ENCODE measurements at places on chromosomes 5 and 9.
A peak's percentile ranks its signal among the peaks of the same experiment; 100 is the strongest.

DNA sequence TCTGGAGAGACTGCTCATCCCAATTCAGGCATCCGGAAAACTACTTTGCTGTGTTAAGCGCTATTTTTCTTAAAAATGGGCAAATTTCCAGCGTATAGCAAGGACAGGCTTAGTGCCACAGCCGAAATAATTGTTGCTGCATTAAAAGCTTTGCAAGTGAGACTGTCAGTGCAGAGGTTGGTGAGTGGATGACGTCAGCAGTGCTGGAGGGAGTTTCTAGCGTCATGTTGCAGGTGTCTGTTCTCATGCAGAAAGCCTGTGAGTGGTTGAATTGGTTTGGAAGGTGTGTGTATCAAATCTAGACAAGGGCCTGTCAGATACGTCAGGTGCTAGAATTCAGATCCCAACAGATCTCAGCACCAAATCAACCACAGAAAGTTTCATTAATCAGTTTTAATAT is 204.4 kb downstream of the TRIO start:
- no peak for DNase-seq

DNA sequence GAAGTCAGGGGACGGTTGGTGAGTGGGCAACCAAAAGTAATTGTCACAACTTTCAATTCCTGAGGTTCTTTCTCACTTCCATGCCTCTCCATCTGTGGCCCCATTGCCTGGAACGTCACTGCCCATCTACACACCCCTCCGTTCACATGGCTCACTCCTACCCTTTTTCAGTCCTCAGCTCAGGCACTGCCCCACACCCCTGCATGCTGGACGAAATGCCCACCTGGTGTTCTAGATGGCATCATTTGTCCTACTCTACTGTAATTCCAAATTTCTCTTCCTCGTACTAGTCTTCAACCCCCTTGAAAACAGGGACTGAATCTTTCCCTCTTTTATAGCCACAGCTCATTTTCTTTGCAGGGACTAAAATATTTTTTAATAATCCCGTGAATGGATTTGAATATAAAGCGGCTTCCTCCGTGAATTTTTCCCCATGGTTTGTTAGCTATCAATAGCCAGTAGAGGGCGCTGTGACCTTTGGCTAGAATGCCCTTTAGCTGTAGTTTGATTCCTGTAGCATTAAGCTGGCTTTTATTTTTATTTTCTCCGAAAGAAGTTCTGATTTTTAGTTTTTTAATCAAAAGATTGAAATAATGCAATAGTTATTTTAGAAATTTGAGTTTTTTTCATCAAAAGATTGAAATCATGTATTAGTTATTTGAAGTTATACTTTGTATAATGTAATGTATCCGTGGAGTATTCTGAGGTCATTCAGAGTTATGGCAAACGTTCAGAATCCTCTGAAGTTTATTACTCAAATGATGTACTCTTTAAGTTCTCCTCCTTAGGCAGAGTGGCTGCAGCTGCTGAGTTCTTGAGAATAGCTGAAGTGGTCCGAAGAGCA is 232.1 kb downstream of the SH3GL2 start:
- peak; percentile 5 for DNase-seq

GRCh38 chr5:173721601-173722232 is 105.3 kb upstream of the BOD1 start:
- no peak for DNase-seq

- no peak for DNase-seq
These were observed 424.6 kb downstream of the CCDC171 start for GRCh38 chr9:15977438-15977837.

DNA sequence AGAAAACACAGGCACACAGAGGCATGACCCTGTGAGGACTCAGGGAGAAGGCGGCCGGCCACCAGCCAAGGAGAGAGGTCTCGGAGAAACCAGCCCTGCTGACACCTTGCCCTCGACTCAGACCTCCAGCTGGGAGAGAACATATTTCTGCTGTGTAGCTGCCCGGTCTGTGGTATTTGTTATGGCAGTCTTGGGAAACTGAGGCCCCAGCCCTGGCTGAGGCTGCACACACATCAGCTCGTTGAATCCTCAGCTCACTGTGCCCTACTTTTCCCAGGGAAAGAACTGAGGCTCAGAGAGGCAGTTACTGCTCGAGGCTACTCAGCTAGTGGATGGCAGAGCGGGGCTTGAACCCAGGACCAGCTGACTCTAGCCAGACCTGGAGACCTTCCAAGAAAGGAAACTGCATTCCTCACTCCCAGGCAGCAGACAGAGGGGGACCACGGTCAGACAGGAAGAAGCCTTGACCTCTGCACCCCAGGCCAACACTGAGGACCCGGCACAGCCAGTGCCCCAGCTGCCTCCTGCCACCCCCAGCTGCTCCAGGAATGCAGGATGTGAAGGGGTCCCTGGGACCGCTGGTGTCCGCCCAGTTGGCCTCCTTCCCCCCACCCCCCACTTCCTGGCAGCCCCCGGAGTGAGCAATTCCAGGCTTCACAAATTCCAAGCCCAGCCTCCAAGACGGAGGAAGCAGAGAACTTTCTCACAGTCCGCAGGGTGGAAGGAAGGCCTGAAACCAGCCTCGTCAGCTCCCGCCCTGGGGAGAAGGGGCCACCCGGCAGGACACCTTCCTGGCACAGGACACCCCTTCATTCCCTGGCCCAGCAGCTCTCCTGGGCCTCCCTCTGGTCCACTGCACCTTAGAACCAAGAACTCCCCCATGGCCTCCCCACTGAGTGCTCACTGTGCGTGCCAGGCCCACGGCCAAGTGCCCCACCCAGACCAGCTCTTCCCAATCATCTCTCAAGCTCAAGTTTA is 69.9 kb downstream of the LRSAM1 start:
- DNase-seq, result no peak

- no peak for DNase-seq
These were observed 5.5 kb upstream of the DNAJB5 start for GRCh38 chr9:34984049-34984448.

DNA sequence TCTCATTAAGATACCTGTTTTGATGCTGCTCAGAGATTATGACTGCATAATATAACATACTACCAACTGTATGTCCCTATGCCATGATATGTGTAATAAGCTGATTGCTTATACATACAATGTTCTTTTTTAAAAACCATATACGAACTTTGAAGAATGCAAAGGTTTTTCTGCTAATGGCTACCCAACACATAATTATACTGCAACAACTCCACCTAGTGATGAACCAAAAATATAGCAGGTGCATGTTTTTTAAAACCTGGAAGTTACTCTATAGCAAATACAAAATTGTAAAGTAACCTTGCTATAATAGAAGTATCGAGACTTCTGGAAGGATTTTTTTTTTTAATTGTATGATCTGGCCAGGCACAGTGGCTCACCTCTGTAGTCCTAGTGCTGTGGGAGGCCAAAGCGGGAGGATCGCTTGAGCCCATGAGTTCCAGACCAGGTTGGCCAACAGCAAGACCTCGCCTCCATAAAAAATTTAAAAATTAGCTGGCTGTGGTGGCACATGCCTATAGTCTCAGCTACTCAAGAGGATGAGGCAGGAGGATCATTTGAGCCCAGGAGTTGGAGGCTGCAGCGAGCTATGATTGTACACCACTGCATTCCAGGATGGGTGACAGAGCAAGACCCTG is 49.1 kb downstream of the HOMER1 start:
- no peak for DNase-seq

- no peak for DNase-seq
These were observed 228.2 kb upstream of the PAPPA start for GRCh38 chr9:115925424-115925823.

- no peak for DNase-seq
These were observed 20.7 kb upstream of the ROPN1L start for GRCh38 chr5:10420932-10421331.
